Posterior cingulate gyrus (tissue), 11 donors: ENCODE measurements at places on chromosomes 11 and 22.

DNA sequence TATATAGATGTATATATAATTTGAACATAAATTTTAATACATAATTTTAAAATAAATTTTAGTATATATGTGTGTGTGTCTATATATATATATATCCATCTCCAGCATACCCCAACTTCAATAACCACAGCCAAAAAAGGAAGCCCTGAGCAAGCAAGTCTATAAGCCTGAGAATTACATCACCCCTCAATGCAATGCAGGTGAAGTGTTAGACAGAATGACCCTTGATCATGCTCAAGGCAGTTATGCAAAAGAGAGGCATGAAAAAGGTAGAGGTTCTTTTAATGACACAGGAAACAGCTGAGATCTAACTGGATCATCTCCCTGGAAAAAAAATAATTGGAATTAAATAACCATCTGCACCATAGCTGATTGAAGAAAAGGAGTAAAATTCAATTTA is 557.9 kb upstream of the ANO5 start:
- DNase-seq: no peak

DNA sequence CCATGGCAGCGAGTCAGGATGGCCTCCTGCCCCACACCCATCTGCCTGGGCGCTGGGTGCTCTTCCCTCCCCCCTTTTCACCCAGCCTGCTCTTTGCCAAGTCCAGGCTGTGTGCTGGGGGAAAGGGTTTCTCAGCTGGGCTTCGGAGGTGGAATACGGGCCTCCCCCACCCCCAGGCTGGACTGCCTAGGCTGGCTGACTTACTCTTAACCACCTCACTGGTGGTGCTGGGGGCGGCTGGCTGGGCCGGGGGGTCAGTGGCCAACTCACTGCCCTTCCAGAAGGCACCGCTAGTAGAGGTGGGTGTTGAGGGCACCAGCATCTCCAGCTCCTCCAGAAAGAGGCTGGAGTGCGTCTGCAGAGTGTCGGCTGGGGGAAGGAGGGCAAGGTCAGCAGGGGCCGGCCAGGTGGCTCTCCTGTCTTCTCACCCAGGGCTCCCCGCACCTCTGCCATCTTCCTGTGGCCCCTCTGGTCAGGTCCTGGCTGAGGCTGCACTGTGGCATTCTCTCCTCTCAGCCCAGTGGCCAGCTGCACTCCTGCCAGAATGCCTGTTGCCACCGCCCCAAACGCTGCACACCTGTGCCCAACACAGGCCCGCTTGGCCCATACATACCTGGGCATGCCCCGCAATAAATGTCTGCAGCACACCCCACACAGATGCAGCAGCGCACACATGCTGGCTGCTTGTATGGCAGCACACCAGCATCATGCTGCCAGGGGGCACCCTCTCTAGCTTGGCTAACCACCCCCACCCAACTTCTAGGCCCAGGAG is 9.7 kb downstream of the PITPNM1 start:
- DNase-seq: no peak

- no peak for DNase-seq
These were observed 1.6 kb downstream of the OR10A2 start for GRCh38 chr11:6864438-6864837.

DNA sequence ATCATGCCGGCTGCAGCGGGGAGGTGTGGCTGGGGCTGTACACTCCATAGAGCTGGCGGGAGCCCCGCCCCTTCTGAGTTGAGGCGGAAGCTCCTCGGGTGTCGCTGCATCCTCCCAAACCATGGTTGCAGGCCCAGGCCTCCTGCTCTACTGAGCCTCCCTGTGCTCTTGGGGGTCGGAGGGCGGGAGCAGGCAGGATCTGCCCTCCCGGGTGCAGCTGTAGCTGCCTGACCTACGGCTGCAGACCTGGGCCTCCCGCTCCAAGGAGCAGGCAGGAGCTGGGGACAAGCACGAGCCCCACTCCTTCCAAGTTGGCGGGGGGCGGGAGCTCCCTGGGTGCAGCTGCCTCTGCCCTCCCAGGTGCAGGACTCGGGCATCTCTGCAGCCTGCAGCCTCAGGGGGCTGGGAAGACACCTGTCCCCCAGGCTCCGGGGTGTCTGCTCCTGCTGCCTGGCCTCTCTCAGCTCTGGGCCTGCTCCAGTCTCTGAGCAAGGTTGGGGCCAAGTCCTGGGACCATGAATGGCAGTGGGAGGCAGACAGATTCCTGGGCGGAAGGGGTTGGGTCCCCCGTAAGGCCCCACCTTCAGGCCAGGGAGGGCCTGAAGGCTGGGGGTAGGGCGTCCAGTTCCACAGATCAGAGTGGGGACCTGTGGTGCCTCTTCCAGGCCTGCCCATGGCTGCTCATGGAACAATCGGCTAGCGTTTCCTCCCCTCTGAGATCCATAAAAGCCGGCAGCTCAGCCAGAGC is 46.4 kb upstream of the SC5D start:
- no peak for DNase-seq

DNA sequence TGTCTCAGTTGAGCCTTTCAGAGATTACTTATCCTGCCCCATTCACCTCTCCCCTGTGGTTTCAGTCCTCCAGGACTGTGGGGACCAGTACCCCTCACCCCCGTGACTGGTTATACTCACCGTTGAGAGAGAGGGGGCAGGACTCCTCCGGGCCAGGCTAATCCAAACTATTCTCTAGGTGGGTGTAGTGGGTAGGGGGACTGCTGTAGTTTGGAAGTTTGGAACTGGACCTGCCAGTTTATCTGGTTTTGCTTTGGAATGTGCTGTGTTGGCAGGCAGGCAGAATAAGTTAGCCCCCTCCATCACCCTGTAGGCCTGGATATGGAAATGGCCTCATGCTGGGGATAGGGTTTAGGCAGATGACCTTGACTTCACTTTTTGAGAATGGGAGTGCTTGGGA is 13.5 kb downstream of the TEAD1 start:
- no peak for DNase-seq
